CD14-positive monocyte (primary cell): ENCODE measurements at places on chromosomes 3 and 15. TPM values are rescaled to one million over a fixed set of nuclear protein-coding genes. Genes with fewer than 3 reads are reported as not detected.
A peak's percentile ranks its signal among the peaks of the same experiment; 100 is the strongest.

DNA sequence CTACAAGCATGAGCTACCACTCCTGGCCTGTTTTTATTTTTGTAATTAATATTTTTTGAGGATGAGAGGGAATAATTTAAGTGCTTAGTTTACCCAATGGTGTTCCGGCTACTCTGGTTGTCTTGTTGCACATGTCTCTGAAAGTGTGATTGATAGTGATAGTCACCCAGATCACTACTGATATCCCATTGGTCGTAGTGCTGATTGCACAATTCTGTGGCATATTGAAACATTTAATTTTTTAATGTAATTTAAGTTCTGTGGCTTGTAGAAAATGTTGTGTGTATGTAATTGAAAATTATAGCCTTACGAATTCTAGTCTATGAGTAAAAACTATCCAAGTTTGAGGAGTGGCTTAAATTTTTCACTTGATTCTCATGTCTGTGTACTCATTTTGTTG is 11.9 kb downstream of the ARIH2 start:
- DNase-seq: no peak

DNA sequence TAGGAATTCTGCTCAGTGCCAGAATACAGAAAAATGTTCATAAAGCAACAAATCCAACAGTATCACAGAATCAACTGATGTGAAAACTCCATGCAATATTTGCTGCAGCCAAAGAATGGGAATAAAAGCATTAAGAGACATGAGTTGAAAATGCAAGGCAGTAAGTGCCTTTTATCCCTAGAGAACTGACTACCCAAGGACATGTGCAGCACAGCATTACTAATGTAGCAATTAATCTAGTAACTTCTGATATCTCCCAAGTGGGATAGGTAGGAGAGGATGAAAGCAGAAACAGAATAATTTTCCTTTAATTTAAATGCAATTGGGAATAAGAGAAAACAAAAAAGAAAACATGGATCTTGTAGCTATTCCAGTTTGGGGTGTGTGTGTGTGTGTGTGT is 497.5 kb upstream of the CBLB start:
- DNase-seq: no peak

- no peak for DNase-seq
Observed at GRCh38 chr15:43799209-43799944, 643 bp downstream of the SERINC4 start.

DNA sequence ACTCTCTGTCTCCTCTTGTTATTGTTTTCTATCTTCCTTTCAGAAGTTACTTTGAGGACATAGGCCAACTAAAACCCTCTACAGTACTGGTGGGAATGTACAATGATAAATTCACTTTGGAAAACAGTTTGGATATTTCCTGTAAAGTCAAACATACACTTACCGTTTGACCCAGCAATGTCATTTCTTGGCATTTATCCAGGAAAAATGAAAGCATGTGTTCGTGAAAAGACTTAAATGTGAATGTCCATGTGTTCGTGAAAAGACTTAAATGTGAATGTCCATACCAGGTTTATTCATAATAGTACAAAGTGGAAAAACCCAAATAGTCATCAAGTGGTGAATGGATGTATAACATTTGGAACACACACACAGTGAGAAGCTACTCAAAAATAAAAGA is 361.5 kb upstream of the DPH6 start:
- no peak for DNase-seq

UPK1B gene
- polyA plus RNA-seq: not detected

GRCh38 chr3:13704174-13704573 is 155.2 kb downstream of the FBLN2 start:
- no peak for DNase-seq

MESP1 gene
- 0.04 and 0.15 TPM in 2 replicates for polyA plus RNA-seq

SOX14 gene
- not detected in 2 replicates for polyA plus RNA-seq

SCG5 gene
- polyA plus RNA-seq: not detected in 2 replicates

DNA sequence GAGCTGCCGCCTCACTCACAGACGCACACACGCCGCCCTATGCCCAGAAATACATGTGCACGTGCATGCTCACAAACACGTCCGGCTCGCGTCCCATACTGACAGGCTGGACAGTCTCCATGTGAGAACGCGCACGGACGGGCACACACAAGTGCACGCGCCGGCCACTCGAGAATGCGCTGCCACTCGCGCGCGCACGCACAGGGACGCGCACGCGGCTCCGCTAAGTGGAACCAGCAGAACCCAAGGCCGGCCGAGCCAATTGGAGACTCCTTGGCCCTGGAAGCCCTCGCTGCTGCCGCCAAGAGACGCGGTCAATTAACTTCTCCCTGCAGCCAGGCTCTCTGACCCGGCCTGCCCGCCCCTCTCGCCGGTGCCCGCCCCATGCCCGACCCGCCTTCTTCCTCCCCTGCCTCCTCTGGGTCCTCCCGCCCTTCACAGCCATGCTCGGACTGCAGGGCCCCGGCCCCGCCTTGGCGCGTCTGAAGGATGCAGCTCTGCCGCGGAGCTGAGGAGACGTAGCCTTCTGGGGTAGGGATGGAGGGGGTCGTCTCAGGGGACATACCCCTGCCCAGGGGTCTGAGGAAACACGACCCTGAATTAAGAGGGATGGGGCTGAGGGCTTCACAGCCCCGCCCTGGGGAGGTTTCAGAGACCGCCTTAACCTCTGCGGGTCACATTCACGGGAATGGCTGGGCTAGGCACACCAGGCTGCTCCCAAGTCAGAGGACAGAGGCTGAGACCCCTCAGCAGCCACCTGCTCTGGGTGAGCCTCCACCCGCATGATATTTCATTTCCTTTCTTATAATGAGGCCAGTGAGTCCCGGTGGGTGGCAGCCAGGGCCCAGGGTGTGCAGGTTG is 15.0 kb downstream of the PTH1R start:
- DNase-seq: peak; percentile 69

- no peak for DNase-seq
Observed at GRCh38 chr3:17352620-17353019, 389.8 kb downstream of the TBC1D5 start.

FRMD5 gene
- polyA plus RNA-seq: not detected in 2 replicates

TPRG1 gene
- 0.92 and 1.7 TPM in 2 replicates for polyA plus RNA-seq

- DNase-seq: no peak
Observed at GRCh38 chr3:4984511-4984864, 5.3 kb downstream of the BHLHE40 start.

TRIM59 gene
- polyA plus RNA-seq: 4.2 TPM

GRCh38 chr15:39885099-39885777 is 34.8 kb downstream of the GPR176 start:
- no peak for DNase-seq

- DNase-seq: peak; percentile 87
Observed at GRCh38 chr3:132317229-132317948, at the start of gene ACP3. Gene ACP3, plus strand, starts transcription at chr3:132317407. Its CDS starts 50 bp downstream, at chr3:132317457.

- no peak for DNase-seq
Observed at GRCh38 chr15:88049506-88049905, 207.0 kb downstream of the NTRK3 start.

DNA sequence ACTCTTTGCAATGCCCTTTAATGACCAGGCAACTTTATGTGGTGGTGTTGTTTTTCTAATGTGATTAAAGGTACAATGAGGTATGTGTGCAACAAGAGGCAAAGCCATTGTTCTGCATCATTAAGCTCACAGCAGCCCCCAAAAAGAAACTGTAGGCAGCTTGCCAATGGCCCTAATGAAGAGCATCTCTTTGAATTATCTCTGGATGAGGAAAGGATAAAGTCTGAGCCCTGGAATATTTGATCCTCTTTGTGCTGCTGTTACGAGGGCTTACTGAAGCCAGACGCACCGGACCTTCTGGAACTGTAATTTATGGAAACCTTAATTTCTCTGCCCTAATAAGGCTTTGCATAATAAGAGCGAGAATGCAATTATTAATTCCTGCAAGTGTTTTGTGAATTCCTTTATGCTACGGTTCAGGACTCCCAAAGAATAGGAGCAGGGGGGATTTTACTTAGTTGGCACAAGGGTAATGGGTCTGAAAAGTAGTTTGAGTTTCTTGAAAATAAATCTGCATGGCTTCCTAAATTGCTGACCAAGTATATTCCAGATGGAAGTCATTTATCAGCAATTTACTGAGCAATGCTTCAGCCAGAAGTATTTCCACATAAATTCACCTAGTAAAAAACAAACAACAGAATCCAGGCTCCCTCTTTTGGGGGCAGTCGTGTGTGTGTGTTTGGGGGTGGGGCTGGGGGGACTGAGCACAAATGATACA is 193.4 kb downstream of the PDZRN3 start:
- DNase-seq: no peak

- DNase-seq: no peak
Observed at GRCh38 chr3:65751123-65751700, 287.5 kb downstream of the MAGI1 start.

GRCh38 chr15:25679492-25679891 is 183.6 kb downstream of the ATP10A start:
- no peak for DNase-seq

- no peak for DNase-seq
Observed at GRCh38 chr3:46669191-46669999, 24.1 kb downstream of the ALS2CL start.

TRIM71 gene
- polyA plus RNA-seq: 0.02 TPM
